ENCODE measurements at places on chromosomes 5 and 9. TPM values are rescaled to one million over a fixed set of nuclear protein-coding genes. Genes with fewer than 3 reads are reported as not detected.

DNA sequence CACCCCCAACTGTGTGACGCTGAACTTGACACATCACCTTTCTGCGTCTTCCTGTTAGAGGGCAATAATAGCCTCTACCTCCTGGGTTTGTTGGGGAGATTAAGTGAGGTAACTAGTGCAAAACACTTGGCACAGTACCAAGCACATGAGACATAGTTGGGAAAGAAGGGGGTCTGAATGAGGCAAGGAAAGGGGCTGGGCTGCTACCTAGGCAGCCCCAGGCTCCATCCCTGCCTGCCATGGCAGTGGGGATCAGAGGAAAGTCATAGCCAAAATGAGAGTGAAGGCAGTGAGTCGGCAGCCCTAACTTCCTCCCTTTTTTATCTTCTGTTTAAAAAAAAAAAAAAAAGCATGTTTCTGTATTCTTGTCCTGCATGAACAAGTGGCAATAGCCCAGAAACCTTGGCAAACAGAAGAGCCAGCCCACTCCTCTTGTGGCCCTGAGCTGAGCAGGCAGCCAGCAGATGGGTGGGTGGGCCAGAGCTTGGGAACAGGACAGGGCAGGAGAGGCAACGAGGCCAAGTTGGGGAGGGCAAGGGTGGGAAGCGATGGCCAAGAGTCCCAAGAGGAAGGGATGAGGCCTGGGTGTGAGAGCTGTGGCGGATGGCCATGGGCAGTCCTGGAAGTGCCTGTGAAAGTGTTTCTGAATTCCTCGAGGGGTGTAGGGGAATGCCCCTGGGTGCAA lies 11.4 kb downstream of the CAMK2A start:
- no peak for DNase-seq

DNA sequence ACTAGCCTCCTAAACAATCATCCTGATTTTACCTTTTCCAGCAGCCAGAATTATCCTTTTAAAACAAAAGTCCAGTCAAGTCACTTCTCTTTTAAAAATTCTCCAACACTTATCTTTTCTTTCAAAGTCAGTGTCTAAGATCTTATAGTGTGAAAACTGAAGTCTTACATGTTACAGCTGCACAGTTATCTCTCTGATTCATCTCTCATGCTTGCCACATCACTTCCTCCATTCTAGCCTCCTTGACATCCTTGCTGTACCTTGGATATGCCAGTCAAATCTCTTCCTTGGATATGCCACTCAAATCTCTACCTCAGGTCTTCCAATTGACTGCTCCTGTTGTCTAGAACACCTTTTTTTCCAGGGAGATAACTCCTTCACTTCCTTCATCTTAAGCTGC lies 361.7 kb upstream of the FTMT start:
- no peak for DNase-seq

DNA sequence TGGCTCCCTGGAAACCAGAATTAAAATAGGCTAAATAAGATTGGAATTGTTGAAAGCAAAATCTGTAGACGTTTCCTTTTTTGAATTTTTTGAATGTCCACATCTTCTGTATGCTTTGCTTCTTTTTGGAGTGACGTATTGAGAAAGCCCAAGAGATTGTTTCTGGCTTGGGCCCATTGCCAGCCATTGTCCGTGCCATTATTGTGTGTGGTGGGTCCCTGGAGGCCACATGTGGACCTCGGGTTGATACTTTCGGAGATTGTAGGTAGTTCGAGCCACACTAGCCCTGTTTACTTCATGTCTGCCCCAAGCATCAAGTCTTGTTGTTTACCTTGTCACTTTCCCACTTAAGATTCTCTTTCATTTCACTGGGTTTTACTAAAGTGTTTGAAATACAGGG lies 106.0 kb downstream of the PALM2AKAP2 start:
- DNase-seq: no peak

- DNase-seq: no peak
Measured at GRCh38 chr5:87097664-87098063, 170.0 kb upstream of the RASA1 start.

DNA sequence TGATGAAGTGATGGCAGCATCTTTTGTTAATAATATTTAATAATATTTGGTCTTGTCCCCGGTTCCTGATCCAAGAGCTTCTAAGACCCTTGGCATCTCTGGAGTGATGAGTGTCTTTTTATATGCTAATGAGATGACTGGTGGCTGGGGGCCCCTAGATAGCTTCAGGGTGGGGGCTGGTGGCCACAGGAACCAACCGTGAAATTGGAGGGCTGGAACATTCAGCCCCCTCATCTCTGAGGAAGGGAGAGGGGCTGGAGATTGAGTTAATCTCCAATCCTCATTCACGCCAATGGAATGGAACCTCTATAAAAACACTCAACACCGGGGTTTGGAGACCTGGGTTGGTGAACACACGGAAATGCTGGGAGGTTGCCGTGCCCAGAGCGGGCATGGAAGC lies 78.2 kb upstream of the RAPGEF1 start:
- no peak for DNase-seq

- DNase-seq: no peak
Measured at GRCh38 chr9:93659044-93659836, 82.9 kb downstream of the PHF2 start.

GRCh38 chr9:136903041-136903554 lies 16.8 kb downstream of the TRAF2 start:
- DNase-seq: no peak

DNA sequence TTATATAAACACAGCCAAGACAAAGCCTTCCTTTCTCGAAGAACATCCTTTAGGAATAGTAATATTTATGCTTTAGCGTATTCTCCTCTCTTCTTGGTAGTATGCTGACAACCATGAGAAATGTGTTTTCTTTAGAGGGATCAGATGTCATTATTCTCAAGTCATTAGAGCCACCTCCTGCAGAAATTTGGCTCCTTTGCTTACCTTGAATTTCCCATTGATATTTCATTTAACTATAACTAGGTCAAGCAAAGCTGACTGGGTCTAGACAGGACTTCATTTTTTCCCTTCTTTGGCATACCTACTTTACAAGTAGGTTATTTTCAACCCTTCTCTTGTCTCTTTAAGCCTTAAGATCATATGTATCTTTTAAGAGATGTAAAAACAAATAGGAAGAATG lies 50.3 kb downstream of the SPATA31D1 start:
- DNase-seq: no peak

- DNase-seq: no peak
Measured at GRCh38 chr5:16558984-16559629, 57.7 kb downstream of the RETREG1 start.

DNA sequence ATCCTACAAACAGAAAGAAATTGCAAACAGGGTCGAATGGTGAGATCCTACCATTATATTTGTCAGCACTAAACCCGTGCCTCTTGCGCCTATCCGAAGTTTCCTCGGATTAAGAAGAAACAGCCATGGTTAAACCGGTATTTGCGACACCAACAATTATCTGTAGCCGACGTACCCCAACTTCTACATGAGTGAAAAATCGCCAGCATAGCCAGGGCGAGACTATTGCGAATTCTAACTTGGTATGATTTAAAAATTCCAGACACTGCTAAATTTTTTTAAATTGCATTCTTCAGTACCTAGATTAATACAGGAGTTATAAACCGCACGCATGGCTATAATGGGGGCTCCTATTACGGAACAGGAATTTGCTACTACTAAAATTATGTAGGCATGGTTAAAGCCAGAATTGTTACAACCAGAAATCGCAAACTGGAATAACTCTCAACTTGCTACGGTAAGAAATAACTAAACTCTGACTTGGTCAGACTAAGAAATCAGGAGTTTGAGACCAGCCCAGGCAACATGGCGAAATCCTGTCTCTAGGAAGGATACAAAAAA lies 25.3 kb upstream of the ANXA2R start:
- DNase-seq: peak; percentile 72

DNA sequence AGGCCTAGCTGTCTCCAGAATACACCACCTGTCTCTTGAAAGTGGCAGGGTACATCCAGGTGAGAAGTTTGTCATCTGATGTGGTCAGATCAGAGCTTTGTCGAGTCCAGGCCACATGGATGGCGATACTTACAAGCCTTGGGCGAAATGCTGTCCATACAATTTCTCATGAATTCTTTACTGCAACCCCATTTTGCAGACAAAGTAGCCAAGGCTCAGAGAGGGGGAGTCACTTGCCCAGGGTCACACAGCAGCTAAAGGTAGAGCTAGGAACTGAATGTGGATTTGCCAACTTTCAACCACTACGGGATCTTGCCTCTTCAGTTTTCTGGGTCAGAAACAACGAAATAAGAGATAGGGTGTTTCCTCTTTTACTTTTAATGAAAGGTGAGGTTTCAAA lies 35.2 kb downstream of the CRB2 start:
- DNase-seq: no peak

- no peak for DNase-seq
Measured at GRCh38 chr5:113070901-113071300, 94.3 kb downstream of the DCP2 start.

DNA sequence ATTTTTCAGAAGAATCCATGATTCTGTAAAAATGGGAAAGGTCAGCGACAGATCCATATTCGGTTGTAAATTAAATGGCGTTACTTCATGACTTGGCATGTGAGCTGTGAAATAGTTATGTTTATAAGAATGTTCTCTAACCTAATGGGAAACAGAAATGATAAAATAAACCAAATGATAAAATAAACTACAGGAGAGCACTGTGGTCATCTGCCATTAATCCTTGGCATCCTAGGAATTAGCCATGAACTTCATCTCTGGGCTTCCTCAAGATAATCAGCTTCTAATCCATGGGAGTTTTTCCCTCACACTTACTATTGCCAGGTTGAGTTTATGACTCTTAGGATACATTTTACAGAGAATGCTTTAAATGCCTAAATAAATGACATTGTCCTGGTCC lies 94.6 kb upstream of the SLC30A5 start:
- no peak for DNase-seq

DNA sequence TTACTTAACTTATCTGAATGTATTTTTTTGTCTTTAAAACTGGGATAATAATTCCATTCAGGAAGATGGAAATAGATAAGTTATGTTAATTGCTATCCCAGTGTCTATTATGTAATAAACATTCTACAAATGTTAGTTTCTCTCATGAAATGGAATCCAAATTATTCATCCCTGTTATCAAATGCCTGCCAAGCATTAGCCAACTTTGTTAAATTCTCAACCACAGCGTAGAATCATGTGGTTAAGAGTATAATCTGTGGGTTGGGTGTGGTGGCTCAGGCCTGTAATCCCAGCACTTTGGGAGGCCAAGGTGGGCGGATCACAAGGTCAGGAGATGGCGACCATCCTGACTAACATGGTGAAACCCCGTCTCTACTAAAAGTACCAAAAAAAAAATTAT lies 912.9 kb upstream of the SEMA6A start:
- DNase-seq: no peak

GRCh38 chr5:68376935-68377334 lies 161.4 kb downstream of the PIK3R1 start:
- peak; percentile 29 for DNase-seq

DNA sequence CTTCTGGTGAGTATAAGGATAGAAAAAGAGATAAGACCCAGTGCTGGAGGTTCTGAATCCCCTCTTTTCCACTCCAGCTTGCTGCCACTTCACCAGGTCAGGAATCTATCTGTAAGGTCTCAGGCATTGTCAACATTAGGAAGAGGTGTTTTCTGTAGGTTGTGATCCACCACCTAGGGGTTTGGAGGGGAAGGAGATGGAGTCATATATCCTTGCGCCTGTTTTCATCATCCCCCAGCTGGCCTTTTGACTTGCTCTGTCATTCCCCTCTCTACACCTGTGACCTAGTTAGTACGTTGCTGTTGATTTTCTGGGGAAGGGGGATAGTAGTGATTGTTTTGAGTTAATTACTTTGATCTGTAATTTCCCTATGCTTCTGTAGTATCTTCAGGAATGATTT lies 20.5 kb downstream of the SPINK5 start:
- no peak for DNase-seq

- peak; percentile 14 for DNase-seq
Measured at GRCh38 chr9:86772635-86772993, 174.7 kb downstream of the GAS1 start.

- DNase-seq: no peak
Measured at GRCh38 chr9:108662956-108663355, 192.8 kb downstream of the ACTL7B start.

DNA sequence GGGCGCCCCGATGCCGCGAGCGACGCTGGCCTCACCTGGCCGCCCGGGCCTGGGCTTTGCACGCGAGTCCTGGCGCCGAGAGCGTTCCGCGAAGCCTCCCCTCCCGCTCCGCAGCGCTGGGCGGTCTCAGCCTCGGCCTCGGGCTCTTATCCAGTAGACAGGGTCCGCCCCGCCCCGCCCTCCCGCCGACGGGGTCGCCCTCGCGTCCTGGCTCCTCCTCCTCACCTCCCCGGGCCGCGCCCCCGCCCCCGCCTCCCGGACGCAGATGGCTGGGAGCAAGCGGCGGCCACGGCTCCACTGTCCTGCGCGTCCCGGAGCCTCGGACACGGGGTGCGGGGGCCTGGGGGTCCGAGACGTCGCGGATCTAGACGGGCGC lies at the start of gene SLC6A3:
SLC6A3 (minus strand) TSS at position 128 of the 376 bp plus-strand sequence. CDS start 2,243 bp downstream, outside the sequence.
- no peak for DNase-seq

DNA sequence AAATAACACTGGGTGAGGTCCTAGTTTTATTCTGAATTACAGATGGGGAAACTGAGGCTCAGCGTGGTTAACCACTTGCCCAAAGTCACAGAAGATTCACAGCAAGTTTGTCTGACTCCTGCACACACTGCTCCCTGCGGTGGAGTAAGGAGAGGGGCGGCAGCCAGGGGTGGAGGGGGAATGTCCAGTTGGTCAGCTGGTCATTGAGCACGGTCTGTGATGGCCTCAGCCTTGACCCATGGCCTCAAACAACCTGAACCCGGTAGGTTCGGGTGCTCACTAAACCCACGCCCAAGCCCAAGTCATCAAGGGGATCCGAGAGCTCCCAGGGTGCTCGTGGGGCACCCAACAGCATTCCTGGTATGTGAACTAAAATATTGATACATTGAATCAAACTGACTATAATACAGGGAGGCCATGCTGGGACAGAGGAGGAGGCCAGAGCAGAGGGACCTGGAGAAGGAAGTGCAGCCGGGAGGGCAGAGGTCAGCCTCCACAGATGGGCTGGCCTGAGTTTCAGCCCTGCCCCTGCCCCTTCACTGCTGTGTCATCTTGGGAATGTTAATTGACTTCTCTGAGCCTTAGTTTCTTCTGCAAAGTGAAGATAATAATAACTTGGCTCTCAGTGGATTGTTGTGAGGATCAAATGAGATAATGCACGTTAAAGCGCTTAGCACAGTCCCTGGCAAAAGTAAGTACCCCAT lies 3.6 kb upstream of the IL17B start:
- no peak for DNase-seq

DNA sequence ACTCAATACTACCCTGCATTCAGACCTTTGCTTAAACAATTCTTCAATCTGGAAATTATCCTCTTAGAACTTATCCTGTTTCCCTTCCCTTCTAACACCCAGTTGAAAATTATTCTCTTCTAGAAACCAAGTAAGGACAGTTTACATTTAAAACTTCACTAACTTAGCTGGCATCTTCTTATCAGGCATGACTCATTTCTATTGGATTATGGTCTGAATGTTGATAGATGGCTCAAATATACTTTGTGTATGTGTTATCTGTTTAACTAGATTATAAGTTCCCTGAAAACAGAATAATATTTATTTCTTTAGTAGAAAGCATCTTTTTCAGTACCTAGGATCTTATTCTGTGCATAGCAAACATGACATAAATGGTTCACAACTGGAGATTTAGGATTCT lies 161.9 kb downstream of the PPP2R2B start:
- no peak for DNase-seq

The LIX1 gene
- 0.71 TPM for total RNA-seq

The CDC14B gene
- 22.0 TPM for total RNA-seq

The AGXT2 gene
- not detected for total RNA-seq

The TMC1 gene
- not detected for total RNA-seq

The PCDHA9 gene
- under 0.01 TPM for total RNA-seq

The SLCO4C1 gene
- not detected for total RNA-seq

The FSTL4 gene
- 0.34 TPM for total RNA-seq

The ACOT12 gene
- total RNA-seq: not detected

The MSMP gene
- total RNA-seq: not detected

The ABLIM3 gene
- total RNA-seq: 42.4 TPM

Data from esophagus muscularis mucosa (tissue), 4 donors.